CD4-positive, alpha-beta T cell treated with Interleukin-2 at 100 ng/mL for 4 hours (primary cell): ENCODE measurements at places on chromosomes 1 and 21.

DNA sequence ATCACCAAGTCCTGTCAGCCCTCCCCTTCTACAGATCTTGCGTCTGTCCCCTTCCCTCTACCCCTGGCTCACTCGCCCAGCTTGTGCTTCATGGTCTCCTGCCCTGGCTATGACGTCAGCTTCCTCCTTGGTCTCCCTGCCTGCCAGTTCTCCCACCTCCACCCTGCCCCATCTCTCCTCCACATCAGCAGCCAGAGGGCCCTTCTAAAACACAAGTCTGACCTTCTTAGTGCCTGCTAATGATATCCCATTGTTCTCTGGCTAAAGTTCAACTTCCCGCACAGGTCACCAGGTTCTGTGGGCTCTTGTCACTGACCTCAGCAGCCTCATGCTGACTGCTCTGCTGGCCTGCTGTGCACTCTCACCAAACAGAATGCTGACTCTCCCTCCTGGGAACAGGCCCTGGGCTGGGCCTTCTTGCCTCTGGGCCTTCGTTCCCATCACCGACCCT, 24.7 kb upstream of the MYCL start:
- DNase-seq = no peak

- DNase-seq = no peak
Measured at GRCh38 chr1:68384872-68385411, 64.8 kb downstream of the RPE65 start.

DNA sequence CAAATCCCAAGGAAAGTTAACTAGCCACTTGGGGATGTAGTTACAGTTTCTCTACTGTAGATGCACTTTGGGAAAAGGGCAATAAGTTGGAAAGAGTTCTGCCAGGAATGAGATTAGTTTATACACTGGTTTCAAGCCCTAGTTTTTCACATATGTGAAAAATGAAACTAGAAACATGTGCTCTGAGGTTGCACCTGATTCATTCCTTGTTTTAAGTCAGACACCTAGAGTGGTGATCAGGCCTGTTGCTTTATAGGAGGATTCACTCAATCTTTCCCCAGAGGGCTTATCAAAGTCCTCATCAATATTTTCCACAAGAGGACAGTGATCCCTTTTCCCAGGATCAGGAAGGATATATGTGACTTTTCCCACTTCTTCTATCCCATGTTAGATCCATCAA, 515.9 kb upstream of the PKN2 start:
- no peak for DNase-seq

GRCh38 chr1:48107516-48107915, 110.3 kb upstream of the TRABD2B start:
- DNase-seq = no peak

GRCh38 chr1:184633785-184634184, 120.9 kb downstream of the EDEM3 start:
- DNase-seq = no peak

GRCh38 chr1:211037095-211037494, 96.9 kb downstream of the KCNH1 start:
- DNase-seq = no peak

DNA sequence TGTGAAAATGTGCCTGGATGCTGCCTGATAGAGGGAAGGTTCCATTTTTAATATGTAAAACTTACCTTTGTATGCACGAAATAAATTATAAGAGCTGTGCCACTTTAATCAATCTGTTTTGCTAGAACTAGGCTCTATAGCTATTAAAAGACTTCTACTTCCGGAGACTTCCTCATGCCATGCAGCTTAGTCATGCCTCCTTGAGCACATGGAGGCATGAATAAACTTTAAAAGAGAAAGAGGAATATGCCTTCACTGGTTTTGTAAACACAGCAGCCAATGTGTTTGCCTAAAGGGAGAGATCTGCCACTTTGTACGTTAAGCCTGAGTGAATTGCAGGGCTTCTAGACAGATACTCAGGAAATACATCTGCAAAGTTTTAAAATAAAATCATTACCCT, 604.6 kb downstream of the LRRIQ3 start:
- no peak for DNase-seq

GRCh38 chr1:20600156-20600555, 11.3 kb downstream of the CDA start:
- no peak for DNase-seq

GRCh38 chr1:59290193-59290949, 6.5 kb upstream of the FGGY start:
- DNase-seq = no peak

- no peak for DNase-seq
Measured at GRCh38 chr1:200893411-200893901, 1.2 kb upstream of the INAVA start.
